ENCODE measurements at places on chromosomes 3 and 15.

DNA sequence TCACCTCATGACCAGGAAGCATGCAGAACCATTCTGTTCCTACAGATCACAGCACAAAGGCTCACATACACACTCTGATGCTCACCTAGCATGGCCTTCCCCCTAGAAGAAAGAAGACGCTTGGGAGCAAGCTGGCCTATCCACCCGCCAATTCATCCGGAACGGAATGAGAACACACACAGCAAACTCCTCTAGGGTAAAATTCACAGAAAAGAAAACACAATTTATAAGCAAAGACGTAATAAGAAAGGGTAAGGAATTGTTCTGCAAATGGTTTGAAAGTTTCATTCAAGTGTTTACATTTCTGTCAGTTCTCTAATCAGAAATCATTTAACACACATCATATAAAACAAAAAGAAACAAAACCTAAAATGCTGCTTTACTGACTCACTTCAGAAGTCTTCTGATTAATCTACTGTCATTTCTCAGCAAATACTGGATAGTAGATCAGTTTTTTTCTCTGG, 218.1 kb downstream of the OSBPL10 start:
- DNase-seq: no peak

GRCh38 chr3:170522201-170522600, 63.7 kb downstream of the SLC7A14 start:
- DNase-seq: no peak

DNA sequence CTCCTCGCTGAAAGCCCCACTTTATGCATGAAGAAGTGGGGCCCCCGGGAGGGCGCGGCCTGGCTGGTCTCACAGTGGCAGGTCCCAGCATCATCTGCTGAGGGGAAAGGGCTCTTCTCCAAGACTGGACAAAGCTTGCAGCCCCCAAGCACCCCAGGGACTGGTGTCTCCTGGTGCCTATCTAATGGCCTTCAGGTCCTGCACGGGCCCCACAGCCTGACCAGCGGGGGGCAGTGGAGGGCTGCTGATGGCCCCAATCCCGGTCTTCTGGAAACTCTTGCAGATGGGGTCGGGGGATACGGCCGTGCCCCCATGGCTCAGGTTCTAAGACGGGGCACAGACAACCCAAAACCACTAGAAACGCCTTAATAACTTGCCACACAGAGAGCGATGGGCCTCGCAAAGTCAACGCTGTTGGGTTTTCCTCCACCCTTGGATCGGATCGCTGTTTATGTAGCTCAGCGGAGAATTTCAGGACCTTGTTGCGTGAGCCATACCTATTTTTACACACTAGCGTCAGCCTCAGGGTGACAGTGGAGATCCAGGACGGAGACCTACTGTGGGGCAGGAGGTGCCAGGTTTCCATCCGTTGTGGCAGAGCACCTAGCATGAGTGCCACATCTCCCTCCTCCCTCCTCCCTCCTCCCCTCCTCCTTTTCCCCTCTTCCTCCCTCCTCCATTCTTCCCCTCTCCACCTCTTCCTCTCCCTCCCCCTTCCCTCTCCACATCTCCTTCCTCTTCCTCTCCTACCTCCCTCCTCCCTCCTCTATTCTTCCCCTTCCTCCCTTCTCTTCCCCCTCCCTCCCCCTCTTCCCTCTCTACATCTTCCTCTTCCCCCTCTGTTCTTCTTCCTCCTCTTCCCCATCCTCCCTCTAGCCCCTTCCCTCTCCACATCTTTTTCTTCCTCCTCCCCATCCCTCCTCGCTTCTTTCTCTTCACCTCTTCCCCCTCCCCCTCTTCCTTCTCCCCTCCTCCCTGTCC, 79.3 kb upstream of the ALDH1L1 start:
- no peak for DNase-seq

DNA sequence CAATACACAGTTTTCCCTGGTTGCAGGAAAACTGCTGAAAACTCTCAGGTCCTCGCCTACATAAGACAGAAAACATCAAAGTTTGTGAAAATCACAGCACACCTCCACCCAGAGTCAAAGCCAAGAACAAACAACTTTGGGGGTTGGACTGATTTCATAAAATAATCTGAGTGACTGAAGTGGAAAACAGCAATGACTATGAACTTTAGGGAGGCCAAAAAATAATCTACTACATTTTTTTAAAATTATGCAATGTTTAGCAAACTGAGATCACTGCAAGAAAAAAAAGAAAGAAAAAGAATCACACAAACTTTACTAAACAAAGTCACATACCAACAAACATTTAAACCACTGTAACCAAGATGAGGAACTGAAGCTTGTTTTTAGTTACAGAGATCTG, 15.9 kb upstream of the FOXP1 start:
- DNase-seq: no peak

DNA sequence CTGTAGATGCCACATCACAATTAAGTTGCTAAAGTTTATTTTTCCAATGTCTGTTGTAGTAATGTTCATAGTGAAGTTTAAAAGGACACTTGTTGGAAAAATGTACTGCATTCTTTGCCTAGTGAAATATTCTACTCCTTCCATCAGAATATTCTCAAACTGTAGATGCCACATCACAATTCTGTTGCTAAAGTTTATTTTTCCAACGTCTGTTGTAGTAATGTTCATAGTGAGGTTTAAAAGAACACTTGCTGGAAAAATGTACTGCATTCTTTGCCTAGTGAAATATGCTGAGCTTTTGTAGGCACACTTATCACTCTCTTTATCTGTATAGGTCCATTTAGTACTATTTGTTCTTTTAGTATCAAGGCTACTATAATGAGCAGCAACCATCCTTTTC, 836.1 kb downstream of the NAALADL2 start:
- DNase-seq: no peak

GRCh38 chr15:67731112-67731721, 94.1 kb upstream of the SKOR1 start:
- DNase-seq: no peak

- DNase-seq: no peak
Observed at GRCh38 chr3:134647902-134648760, 2.7 kb downstream of the KY start.

DNA sequence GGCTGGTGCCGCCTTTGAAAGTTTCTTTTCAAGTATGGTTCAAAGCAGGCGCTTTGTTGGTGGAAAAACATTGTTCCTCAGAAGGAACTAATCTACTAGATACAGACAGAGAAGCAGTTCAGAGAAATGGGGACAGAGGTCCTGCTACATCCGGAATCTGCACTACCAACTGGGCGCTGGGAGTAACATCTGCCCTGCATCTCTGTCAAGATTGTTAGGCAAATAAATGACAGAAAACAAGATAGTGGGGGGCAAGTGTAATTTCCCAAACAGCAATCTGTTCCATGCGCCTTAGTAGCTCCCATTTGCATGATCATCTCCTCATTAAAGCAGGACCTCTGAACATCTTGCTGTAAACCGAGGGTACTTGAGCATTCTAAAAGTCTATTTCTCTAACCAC, 17.4 kb downstream of the TLE3 start:
- no peak for DNase-seq

GRCh38 chr3:62553811-62554210, 180.5 kb upstream of the FEZF2 start:
- no peak for DNase-seq

GRCh38 chr15:38168467-38169070, 84.1 kb upstream of the SPRED1 start:
- no peak for DNase-seq

DNA sequence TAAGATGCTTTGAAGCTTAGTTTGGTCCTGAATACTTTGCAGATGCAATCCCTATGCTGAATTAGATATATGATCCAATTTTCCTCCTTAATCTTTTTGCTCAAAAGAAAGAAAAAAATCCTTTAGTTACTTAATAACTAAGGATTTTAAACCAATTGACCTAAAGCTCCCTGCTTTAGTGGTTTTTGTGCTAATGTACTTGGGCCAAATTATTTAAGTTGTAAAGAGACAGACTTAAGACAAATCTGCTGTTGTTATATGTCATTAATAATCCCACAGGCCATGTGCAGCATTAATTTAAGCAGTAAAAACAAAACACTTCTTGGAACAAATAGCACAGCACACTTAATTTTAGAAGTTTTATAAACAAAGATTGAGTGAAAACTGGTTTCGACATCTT, 776.1 kb upstream of the SEMA6D start:
- DNase-seq: no peak

GRCh38 chr3:187256051-187256616, 35.4 kb downstream of the MASP1 start:
- no peak for DNase-seq

GRCh38 chr15:91342097-91342496, 242.0 kb downstream of the SV2B start:
- no peak for DNase-seq

GRCh38 chr3:123618768-123619484, 34.1 kb upstream of the HACD2 start:
- DNase-seq: no peak

DNA sequence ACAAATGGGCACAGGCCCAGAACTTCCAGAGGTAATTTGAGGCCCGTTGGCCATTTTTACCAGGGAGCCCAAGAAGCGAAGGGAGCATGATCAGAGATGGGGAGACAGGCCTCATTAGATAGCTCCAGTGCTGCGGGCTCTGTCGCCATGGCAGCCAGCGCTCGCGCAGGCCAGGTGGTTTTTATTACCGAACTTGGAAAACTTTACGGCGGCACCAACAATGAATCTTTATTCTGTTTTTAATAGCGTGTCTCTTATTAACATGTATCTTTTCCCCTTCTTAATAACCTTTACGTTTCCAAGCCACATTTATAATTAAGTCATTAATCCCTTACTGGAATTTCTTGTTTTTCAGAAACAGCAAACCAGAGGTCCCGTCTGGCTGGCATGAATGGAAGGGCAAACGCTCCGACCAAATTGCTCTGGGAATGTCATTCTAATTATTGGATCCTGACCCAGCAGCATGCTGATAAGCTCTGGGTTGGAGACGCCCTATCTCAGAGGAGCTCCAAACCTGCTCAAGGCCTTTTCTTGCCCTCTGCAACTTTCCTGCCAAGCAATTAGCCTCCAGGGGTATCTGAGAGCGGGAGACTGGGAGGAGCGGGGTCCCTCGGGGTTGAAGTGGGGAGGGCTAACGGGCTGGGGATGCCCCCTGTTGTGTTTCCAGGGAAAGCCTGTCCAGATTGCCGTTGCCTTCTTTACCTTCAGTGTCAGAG, 256.4 kb downstream of the TLE3 start:
- DNase-seq: no peak

DNA sequence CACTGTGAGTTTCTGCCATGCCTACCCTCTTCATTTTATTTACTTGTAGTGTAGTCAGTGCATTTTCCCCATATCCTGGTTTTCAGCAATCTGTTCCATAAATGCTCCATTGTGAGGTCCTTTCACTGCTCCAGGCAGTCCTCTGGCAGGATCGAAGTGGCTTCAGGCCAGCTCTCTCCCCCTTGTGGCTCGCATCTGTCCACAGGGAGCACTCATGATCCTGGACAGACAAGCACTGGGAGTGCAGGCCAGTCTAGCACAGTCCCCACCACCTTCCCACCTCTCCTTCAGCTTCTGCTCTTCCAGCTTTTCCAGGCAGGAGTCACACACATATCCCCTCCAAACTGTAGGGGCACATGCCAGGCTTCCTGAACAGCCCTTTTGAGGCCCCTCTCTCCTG, 173.6 kb downstream of the PPM1L start:
- DNase-seq: no peak

GRCh38 chr15:68272721-68273271, 4.7 kb upstream of the FEM1B start:
- no peak for DNase-seq

- no peak for DNase-seq
Observed at GRCh38 chr3:99865321-99865720, 47.7 kb downstream of the CMSS1 start.

GRCh38 chr15:71597637-71598036, 212.7 kb upstream of the NR2E3 start:
- DNase-seq: no peak

- DNase-seq: no peak
Observed at GRCh38 chr3:128950223-128950938, 43.5 kb downstream of the CFAP92 start.

DNA sequence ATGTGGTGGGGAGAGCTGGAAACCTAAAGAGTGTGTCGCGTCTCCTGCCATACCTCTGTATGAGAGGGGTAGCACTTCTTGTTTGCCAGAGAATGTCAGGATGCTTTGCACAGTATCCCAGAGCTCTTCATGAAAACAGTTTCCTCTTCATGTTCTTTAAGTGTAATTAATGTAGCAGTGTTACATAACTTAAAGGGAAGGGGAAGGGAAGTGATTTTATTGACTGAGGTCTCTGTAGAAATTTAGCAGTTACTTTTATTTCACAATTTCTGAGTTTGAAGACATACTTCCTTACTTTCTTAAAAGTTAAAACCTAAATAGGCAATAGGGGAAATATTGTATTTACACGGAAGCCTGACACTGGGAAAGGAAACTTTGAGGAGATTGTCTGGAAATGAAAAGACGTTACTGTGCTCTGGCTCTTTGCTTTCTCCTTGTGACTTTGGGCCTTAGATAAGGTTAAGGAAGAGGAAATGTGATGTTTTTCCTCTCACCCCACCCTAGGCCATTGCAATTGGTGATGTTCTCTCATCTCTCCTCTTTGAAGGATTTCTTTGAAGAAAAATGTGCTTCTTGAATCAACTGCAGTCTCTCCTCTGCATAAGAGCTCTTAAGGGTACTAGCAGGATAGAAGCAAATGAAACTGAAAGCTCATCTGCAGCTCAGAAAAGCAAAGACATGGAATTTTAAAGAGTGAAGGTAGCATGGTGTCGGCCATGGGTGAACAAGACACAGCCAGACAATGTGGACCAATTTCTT, 6.0 kb downstream of the NXPE3 start:
- no peak for DNase-seq

DNA sequence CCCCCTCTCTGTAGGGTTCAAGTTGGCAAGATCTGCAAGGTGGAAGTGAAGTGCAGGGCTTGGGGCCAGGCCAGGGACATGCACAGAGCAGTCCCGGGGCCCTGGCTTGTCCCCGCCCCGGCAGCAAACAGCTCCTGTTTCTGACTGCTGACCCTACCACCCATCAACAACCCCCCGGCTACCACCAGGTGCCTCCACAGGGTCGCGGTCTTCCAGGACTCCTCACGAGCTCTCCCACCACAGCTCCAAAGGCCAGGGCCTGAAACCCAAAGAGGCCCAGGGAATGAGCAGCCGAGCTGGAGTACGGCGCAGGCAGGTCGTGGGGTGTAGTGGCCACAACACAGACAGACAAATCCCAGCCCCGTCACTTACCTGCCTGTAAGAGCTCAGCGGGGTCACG, 121.3 kb upstream of the SMAD3 start:
- no peak for DNase-seq

DNA sequence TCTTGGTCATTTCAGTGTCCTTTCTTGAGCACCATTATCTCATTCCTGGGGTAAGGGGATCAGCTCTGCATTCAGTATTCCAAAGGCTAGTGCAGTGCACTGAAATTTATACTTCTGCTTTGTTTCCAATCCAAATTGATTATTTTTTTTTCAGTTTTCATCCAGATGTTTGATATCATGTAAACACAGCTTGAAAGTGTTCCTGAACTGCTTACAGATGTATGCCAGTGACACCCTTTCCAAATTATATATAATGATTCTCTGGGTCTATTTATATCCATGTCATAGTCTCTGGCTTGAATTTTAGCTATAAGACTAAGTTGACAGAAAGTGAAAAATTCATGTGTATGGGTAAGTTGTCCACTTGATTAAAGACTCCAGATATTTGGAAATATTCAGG, 11.8 kb upstream of the TNFAIP8L3 start:
- no peak for DNase-seq

Data from T-helper 22 cell (primary cell).